WERI-Rb-1 (cell line): ENCODE measurements at places on chromosomes 1 and 21.

DNA sequence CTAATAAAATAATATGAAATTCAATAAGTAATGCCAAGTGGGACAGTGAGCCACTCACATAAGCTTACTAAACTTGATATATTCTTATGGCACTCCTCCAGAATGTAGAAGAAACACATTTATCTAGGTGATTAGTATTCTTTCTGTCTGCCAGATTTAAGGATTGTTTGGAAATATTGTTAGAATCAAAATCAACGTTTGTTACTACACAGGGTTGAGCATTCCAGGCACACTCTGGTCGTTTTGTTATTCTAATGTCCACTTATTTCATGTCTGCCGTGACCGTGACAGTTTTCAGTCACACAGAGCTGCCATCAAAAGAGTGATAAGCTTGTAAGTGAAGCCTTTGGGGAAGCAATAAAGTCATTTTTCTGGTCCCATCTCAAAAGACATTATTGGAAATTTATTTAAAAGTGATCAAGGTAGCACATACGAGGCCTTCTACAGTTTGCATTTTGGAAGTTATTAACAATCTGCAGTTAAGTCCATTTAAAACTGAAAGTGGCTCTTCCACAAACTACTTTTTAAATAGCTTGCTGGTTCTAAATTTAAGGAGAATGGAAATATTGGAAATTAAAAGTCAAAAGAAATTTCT is 38.0 kb downstream of the NFIA start:
- no peak for DNase-seq

DNA sequence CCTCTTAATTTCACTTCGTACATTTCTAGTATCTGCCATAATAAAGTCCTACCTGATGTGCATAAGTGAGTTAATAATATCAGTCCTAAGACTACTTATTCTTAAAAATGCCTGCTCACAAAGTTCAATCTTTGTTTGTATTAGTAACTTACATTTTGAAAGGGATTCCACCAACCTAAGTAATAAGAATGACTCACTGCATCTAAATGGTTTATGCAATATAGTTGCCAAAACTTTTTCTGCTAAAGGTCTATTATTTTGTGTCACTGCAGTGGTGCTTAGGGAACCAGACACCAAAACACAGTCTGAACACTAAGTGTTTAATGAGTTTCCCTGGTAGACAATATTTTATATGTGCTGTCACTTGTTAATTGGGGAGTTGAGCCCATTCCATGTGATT is 1.8 kb downstream of the ZNF669 start:
- DNase-seq = no peak

- DNase-seq = no peak
These were observed 22.9 kb downstream of the S1PR1 start for GRCh38 chr1:101259744-101260148.

- no peak for DNase-seq
These were observed at the start of gene CD247 for GRCh38 chr1:167518331-167518700. TSS of gene CD247 (minus strand) at chr1:167518529. CDS start at chr1:167518465, 64 bp downstream.

DNA sequence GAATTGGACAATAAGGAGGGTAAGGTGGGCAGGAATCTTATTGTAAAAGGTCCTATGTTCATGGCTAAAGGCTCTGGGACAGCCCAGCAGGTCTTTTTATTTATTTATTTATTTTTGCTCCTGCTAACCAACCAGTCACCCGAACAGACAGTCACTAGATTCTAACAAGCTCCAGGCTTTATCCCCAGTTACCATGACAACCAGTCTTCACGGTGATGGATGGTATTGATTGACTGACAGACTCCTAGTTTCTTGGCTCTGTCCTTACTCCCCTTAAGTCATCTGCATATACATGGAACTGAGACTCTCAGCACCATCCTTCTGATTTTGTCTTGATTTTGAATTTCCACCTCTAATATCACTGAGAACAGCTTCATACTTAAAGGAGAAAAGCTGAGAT is 44.3 kb downstream of the C8A start:
- DNase-seq = no peak

GRCh38 chr21:46205766-46206162 is 21.5 kb upstream of the SPATC1L start:
- DNase-seq = no peak

DNA sequence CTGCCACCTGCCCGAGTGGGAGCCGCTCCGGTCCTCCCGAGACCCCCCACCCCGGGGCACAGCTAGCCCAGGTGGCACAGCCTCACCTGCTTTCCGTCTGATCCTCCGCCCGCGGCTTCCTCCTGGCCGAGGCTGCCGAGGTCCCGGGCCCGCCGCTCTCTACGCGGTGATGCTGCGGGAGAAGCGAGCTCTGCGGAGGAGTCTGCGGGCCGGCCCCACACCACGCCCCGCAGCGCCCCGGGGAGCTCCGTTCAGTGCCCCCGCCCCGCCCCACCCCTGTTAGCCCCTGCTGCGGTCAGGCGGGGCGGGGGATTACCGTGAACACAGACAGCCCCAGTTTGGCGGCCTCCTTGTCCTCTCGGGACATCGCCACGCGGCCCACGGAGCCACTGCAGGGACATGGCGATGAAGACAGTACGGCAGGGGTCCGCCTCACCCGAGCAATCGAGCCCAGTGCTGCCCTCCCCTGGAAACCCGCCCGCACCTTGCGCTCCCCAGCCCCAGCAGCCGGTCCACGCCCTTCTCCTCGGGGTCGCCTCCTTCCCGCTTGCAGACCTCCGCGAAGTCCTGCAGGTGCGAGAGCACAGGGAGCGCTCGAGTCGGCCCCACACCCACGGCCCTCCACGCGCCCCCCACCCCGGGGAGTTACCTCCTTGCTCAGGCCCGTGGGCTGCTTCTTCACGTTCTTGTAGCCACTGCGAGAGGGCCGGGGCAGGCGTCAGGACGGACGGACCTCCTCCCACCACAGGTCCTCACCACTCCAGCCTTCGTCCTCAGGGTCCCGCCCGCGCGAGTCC is 933 bp downstream of the C1orf35 start:
- peak; percentile 56 for DNase-seq

- DNase-seq = no peak
These were observed 143.7 kb downstream of the ST6GALNAC5 start for GRCh38 chr1:77010937-77011336.

- DNase-seq = no peak
These were observed 27.7 kb downstream of the STYXL2 start for GRCh38 chr1:167121375-167122120.

DNA sequence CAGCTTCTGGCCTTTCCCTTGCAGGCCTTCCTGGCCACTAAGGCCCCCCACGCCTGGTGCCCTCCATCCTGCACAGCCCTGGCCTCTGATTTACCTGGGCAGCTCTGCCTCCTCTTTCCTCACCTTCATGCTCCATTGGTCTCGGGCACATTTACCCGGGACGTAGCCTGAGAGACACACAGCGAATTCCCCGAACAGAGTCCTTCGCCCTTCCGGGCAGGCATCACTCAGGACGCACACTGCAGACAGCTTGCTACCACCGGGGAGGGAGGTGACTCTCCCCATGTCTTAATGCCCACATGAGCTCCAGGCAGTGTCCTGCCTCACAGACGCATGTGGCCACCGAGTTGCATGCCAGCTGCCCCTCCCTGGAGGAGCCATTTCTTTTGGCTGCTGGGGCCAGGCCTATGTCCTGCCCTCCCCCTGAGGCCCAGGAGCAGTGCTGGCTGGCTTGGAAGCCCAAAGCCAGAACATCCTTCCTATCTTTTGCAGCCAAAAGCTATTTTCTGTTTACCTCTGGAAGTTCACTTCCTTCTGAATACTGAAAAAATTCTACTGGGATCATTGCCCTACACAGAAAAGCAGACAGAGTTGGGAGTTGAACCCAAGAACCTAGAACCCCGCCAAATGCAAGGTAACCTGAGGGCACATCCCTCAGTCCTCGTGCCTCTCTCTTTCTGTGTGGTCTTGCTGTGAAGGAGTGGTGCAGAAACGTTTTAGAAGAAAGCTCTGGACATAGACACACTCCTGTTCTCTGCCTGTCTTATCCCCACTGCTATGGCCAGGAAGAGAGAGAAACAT is 209.5 kb downstream of the TOMM20 start:
- no peak for DNase-seq

DNA sequence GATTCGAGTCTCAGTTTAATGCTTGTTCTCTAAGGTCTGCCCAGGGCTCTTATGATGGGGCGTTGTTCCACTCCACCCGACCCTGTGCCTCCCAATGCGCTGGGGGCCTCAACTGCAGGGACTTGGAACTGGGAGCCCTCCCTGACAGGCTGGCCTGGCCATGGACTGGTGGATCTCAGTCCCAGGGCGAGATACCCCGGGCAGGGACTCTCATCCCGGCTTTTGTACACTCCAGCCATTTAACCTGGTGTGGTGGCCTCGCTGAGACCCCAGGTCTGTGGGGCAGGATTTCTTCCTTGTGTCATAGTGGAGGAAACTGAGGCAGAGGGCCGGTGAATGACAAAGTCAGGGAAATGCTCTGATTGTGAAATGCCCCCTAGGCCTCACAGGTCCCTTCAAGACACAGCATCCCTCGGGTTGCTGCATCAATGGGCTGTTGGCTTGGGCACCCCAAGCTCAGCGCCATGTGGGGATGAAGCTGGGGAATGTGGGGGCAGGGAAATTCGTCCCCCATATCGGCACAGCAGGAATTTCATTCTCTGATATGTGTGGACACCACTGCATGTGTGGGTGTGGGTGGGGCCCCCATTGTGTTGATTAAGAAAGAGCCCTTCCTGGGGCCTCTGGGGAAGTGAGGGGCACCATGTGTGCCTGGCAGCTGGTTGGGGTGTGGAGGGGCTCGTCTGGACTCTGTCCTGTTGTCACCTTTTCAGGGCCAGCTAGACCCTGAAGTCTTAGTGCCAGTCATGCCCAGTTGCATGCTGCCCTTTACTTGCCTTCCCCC is 19.9 kb upstream of the ZNF678 start:
- DNase-seq = no peak

GRCh38 chr1:42290130-42290529 is 44.9 kb downstream of the FOXJ3 start:
- no peak for DNase-seq

GRCh38 chr1:178122283-178122682 is 28.4 kb downstream of the RASAL2 start:
- no peak for DNase-seq

- DNase-seq = no peak
These were observed 18.0 kb upstream of the SLC2A7 start for GRCh38 chr1:9044236-9044635.

- no peak for DNase-seq
These were observed 4.3 kb downstream of the ADAMTS1 start for GRCh38 chr21:26840912-26841311.

- DNase-seq = no peak
These were observed 86.4 kb upstream of the LYST start for GRCh38 chr1:235952950-235953615.

DNA sequence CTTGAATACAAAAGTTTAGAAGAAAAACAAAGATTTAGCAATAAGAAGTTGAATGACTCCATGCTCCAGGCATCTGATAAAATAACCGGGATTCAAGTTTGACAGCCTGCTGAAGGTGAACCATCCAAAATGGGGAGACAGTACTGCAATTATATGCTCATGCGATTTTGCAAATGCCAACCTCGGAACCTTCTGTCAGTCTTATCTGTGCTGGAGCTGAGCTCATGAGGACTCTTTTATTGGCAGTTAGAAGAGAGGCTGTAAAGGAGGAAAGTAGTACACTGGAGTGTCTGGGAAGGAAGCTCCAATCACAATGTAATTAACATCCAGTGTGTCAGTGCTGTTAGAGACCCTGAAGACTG is 170.0 kb downstream of the GALNT2 start:
- no peak for DNase-seq

- peak; percentile 56 for DNase-seq
These were observed 70.0 kb upstream of the FMN2 start for GRCh38 chr1:240021709-240022108.

DNA sequence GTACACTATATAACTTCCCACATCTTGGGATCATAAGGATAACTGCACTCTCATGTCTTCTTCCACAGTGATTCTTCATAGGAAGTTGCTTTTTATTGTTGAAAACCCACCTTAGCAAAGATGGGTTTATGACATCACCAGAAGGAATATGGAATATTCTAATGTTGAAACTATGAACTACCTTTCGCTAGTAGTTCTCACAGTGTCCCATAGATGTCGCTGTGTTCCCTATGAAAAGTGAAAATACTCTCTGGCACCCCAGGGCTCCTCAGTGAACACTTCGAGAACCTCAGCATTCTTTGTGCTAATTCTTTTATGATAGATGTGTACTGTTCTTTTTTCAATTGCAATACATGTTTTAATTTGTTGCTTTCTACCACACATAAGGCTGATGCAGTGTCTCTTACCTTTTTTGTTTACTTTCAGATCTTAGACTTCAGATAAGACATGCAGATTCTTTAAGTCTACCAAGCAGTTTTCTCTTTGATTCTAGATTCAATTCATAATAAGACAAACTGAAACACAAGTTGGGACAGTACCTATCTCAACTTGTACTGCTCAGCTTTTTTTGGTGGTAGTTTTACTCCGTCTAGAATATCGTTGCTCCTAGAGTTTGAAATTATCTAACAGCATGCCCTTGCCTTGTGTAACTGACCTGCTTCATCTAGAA is 90.8 kb downstream of the GTF2B start:
- DNase-seq = peak; percentile 16

DNA sequence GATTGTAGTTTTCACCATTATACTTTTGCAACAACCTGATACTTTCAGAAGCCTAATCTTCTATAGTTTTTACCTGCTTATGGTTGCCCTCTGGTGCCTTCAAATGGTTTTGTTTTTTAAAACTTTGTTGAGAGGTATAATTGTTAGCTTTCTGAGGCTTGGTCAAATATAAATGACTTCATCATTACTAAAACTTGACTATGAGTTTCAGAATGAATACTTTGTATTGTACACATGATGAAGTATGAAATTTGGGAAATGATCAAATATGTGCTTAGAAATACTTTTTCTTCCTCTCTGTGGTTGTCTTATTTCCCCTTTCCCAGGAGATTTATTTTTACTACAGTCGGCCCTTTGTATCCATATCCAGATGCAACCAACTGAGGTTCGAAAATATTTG is 151.8 kb upstream of the B3GALT2 start:
- no peak for DNase-seq

- peak; percentile 58 for DNase-seq
These were observed 104.8 kb downstream of the OMA1 start for GRCh38 chr1:58441699-58442098.

- no peak for DNase-seq
These were observed 496.9 kb upstream of the CAMK1G start for GRCh38 chr1:209086486-209087192.
